ENCODE measurements at places on chromosomes 7 and 10.
A peak's percentile ranks its signal among the peaks of the same experiment; 100 is the strongest.

- no peak overlapping the region for H3K4me3 ChIP-seq
- H3K27ac ChIP-seq: peak overlapping the region; percentile 74
- peak; percentile 0 for DNase-seq
- H3K4me1 ChIP-seq: peaks cover 53% of the 10 kb centered on the region
- no peaks in the 10 kb centered on the region for H3K27me3 ChIP-seq
Observed at GRCh38 chr10:46236546-46236887, 50.3 kb upstream of the ANTXRL start.

DNA sequence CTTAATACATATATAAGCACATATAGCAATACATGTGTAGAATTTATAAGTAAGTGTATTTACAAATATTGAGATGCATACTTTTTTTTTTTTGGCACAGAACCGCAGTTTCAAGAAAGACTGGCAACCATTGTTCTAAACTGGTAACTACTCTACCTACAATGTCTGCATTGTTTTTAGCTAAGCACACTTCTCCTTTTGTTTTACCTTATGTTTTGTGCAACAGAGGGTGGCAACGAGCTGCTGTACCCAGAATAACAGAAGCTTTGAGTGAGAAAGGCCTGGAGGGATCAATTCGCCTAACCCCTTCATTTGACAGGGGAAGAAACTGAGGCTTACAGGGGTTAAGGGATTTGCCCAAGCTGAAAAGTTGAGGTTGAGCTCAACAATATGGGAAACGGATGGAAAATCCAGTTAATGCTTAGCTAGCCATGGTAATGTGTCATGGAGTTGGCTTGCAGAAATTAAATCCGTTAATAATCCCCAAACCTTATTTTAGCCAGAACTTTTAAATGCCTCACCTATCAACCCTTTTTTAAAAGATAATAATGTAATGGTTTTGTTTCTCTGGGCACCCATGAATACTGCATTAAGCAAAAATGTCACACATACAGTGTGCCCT lies 25.5 kb downstream of the FZD1 start:
- no peak for DNase-seq
- H3K4me3 ChIP-seq: no peak overlapping the region
- H3K4me1 ChIP-seq: no peaks in the 10 kb centered on the region
- H3K36me3 ChIP-seq: no peaks in the 10 kb centered on the region
- peaks cover 8% of the 10 kb centered on the region for H3K27me3 ChIP-seq

GRCh38 chr7:17994079-17994850 lies 33.4 kb downstream of the PRPS1L1 start:
- no peak for DNase-seq
- H3K27me3 ChIP-seq: no peaks in the 10 kb centered on the region
- no peak overlapping the region for H3K4me3 ChIP-seq

- no peak overlapping the region for H3K4me3 ChIP-seq
- H3K4me1 ChIP-seq: no peaks in the 10 kb centered on the region
- no peak for DNase-seq
- H3K27me3 ChIP-seq: peaks cover 2% of the 10 kb centered on the region
Observed at GRCh38 chr7:28530803-28531175, 118.5 kb downstream of the CREB5 start.

- no peak overlapping the region for H3K27ac ChIP-seq
- H3K4me1 ChIP-seq: peaks cover 7% of the 10 kb centered on the region
- no peak for DNase-seq
- peaks cover 46% of the 10 kb centered on the region for H3K36me3 ChIP-seq
Observed at GRCh38 chr7:127359011-127359410, 33.5 kb downstream of the ZNF800 start.

- DNase-seq: no peak
- H3K27ac ChIP-seq: no peak overlapping the region
- H3K36me3 ChIP-seq: no peaks in the 10 kb centered on the region
- H3K4me1 ChIP-seq: peaks cover 19% of the 10 kb centered on the region
- H3K27me3 ChIP-seq: peaks cover 80% of the 10 kb centered on the region
Observed at GRCh38 chr7:157021871-157022680, 11.6 kb upstream of the MNX1 start.

- H3K36me3 ChIP-seq: no peaks in the 10 kb centered on the region
- H3K4me1 ChIP-seq: peaks cover 79% of the 10 kb centered on the region
- DNase-seq: no peak
- no peak overlapping the region for H3K4me3 ChIP-seq
Observed at GRCh38 chr10:14652067-14652466, 122.6 kb downstream of the FAM107B start.

- DNase-seq: no peak
- no peaks in the 10 kb centered on the region for H3K36me3 ChIP-seq
Observed at GRCh38 chr7:82413237-82413636, 30.3 kb downstream of the CACNA2D1 start.

GRCh38 chr10:59628965-59629364 lies 80.7 kb downstream of the SLC16A9 start:
- H3K4me3 ChIP-seq: no peak overlapping the region
- no peak for DNase-seq
- H3K27me3 ChIP-seq: peaks cover 6% of the 10 kb centered on the region
- no peaks in the 10 kb centered on the region for H3K36me3 ChIP-seq
- H3K27ac ChIP-seq: no peak overlapping the region
- H3K4me1 ChIP-seq: peaks cover 2% of the 10 kb centered on the region

DNA sequence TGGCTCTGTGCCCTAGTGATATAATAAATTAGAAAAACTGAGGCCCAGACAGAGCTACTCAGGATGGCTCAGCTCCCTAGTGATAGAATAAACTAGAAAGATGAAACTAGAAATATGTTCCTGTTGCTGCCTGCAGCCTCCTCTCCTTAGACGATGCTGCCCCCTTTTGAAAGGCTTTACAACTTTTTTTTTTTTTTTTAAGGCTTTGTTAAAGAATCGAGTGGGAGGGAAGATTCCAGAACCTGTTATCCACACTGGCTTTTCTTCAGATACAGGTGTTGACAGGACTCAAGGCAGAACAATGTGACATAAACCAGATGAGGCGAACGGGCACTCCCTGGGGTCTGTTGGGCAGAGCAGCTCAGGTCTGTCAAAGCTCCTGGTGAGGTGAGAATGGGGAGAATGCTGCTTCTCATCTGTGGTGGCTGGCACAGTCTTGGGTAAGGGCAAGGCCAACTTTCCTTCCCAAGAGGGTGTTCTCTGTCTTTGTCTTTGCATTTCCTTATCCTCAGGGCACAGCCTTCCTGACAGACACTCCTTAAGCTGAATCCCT lies 175.1 kb downstream of the COBL start:
- no peak overlapping the region for H3K4me3 ChIP-seq
- no peak overlapping the region for H3K27ac ChIP-seq
- H3K27me3 ChIP-seq: no peaks in the 10 kb centered on the region

DNA sequence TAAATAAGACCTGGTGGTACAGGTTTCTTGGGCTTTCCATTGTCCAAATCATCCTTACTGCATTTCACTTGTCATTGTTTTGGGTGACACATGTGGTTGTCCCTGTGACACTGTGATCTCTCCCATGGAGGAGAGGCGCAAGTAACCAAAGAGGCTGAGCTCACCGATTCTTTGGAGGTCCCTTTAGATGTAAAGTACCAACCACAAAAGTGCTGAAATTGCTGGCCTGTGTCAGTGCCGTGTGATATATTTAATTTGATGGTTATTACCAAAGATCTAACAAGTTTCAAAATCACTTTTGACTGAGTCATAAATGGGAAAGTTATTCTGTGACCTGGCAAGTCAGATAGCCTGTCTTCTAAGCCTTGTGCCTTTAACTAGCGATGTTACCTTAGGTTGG lies 19.4 kb downstream of the MCM10 start:
- H3K4me3 ChIP-seq: no peak overlapping the region
- no peaks in the 10 kb centered on the region for H3K4me1 ChIP-seq
- H3K36me3 ChIP-seq: no peaks in the 10 kb centered on the region
- DNase-seq: no peak
- no peaks in the 10 kb centered on the region for H3K27me3 ChIP-seq

- no peak overlapping the region for H3K27ac ChIP-seq
- peaks cover 2% of the 10 kb centered on the region for H3K4me1 ChIP-seq
- no peaks in the 10 kb centered on the region for H3K36me3 ChIP-seq
- H3K4me3 ChIP-seq: no peak overlapping the region
- no peaks in the 10 kb centered on the region for H3K27me3 ChIP-seq
Observed at GRCh38 chr10:88764110-88764509, 4.3 kb downstream of the LIPN start.

GRCh38 chr10:124732931-124733570 lies 11.1 kb downstream of the FAM53B start:
- H3K4me1 ChIP-seq: peaks cover 49% of the 10 kb centered on the region
- DNase-seq: no peak
- no peaks in the 10 kb centered on the region for H3K27me3 ChIP-seq
- H3K27ac ChIP-seq: peak overlapping the region; percentile 81

DNA sequence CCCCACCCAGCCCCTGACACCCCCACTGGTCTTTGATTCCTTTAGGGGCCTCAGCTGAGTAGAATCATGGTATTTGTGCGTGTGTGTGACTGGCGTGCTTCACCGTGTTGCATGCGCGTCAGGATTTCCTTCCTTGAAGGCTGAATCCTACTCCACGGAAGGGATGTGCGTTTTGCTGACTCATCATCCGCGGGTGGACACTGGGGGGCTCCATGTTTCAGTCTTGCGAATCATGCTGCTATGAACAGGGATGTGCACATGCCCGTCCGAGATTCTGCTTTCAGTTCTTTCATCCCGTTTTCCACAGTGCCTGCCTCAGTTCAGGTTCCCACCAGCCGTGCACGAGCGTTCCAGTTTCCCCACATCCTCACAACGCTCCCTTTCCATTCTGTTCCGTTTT lies 20.9 kb upstream of the JAKMIP3 start:
- DNase-seq: no peak
- no peaks in the 10 kb centered on the region for H3K36me3 ChIP-seq
- peaks cover 70% of the 10 kb centered on the region for H3K27me3 ChIP-seq
- no peak overlapping the region for H3K4me3 ChIP-seq

- H3K36me3 ChIP-seq: no peaks in the 10 kb centered on the region
- H3K4me1 ChIP-seq: no peaks in the 10 kb centered on the region
- no peak for DNase-seq
- peaks cover 12% of the 10 kb centered on the region for H3K27me3 ChIP-seq
- no peak overlapping the region for H3K27ac ChIP-seq
Observed at GRCh38 chr7:137572056-137572784, 228.7 kb upstream of the PTN start.

DNA sequence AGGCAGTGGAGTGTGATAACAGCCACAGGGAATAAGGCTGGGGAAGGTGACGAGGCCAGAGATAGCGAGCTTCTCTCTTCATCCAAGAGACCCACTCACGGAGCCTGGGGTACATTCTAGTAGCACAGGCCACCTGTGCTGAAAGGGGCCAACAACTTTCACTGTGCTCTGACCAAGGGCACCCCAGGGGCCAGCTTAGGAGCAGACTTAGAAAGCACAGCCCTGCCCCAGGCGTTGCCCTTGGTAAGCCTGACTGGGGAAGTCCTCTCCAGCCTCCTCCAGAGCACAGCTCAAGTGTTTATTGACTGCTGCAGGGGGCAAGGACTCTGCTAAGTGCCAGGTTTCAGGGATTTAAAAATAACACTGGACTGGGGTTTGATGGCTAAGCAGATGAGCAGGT lies 44.7 kb downstream of the EBF3 start:
- no peak overlapping the region for H3K4me3 ChIP-seq
- H3K36me3 ChIP-seq: no peaks in the 10 kb centered on the region
- DNase-seq: no peak
- H3K27me3 ChIP-seq: no peaks in the 10 kb centered on the region
- no peak overlapping the region for H3K27ac ChIP-seq

DNA sequence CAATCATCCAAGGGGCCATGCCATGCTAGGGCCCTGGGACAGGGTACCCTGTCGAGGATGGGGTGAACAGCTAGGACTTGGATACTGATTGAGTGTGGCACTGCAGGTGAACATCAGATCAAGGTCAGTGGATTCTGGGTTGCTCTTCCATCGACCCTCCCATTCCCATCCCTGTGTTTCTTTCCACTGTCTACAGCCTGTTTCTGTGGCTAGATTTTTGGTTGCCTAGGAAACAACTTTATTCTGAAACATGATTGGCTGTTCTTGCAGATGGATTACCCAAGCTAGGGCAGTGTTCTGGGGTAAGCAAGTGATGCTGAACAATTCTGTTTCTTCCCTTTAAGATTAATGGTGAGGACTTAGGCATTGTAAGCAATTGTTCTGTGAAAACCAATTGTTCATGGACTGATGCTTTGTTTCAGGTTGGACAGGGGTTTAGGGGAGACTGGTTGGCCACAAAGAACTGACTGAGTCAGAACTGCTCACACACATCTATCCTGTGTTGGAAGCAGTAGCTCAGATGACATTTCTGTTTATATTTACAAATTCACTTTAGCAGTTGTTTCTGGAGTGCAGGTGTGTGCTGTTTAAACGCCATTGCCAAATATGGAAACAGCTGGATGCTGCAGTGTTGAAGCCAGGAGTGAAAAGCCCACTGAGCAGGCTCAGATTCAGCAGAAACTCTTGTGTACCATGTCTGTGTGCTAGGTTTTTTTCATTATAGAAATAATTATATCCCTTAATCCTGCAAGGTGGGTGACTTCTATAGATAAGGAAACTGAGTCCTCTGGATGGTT lies 102.3 kb upstream of the BTBD16 start:
- DNase-seq: no peak
- no peaks in the 10 kb centered on the region for H3K36me3 ChIP-seq
- H3K4me1 ChIP-seq: peaks cover 8% of the 10 kb centered on the region
- H3K27me3 ChIP-seq: peaks cover 35% of the 10 kb centered on the region
- H3K4me3 ChIP-seq: no peak overlapping the region
